ENCODE measurements at places on chromosomes 16 and 17.
A peak's percentile ranks its signal among the peaks of the same experiment; 100 is the strongest.

GRCh38 chr16:56641166-56641565 is 2.7 kb downstream of the MT1A start:
- no peak for DNase-seq

GRCh38 chr17:39122991-39123390 is 28.4 kb downstream of the PLXDC1 start:
- no peak for DNase-seq

DNA sequence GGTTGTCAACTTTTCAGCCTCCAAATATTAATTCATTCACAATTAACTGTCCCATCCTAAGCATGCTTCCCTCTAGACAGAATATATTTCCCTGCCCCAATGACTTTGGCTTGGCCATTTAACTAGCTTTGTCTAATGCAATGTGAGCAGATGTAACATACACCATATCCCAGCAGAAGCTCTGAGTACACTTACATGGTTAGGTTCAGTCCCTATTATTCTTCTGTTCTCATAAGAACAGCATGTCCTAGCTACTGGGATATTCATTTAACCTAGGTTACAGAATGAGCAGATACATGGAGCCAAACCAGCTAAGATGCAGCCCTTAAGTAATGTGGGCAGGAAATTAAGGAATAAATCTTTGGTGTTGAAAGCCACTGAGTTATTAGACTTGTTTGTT is 31.8 kb downstream of the MED13 start:
- no peak for DNase-seq

GRCh38 chr17:61970030-61970429 is 42.2 kb upstream of the INTS2 start:
- DNase-seq, result no peak

- DNase-seq, result peak; percentile 12
Observed at GRCh38 chr16:80346111-80346632, 194.6 kb upstream of the DYNLRB2 start.

GRCh38 chr16:8849411-8850011 is 19.3 kb downstream of the CARHSP1 start:
- DNase-seq, result peak; percentile 71

DNA sequence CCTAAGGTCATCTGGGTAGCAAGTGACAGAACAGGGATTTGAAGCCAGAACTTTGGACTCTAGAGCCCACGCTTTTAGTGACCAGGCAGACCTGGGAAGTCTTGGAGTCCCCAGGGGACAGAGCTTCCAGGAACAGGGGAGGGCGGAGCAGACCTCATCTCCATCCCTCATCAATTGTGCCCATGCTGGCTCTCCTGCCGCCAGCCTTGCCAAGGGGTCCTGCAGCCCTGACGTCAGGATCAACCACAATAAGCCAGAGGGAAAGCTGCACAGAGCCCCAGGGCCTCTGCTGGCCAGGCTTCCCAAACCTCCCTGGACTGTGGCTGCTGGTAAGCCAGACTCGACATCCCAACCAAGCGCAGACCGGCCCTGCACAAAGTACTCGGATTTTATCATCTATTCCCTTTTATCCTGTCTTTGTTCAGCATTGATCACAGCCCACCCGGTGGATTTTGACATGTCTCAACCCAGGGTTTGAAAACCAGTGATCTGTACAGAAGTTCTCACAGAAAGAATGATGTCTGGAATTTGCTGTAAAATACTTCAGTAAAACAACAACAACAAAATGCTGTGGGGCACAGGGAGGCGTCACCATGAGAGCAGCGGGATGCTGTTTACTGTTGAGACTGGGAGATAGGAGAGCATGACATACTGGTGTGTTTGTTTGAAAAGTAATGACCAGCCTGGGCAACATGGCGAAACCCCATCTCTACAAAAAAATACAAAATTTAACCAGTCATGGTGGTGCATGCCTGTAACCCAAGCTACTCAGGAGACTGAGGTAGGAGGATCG is 11.8 kb downstream of the C16orf74 start:
- DNase-seq, result no peak

DNA sequence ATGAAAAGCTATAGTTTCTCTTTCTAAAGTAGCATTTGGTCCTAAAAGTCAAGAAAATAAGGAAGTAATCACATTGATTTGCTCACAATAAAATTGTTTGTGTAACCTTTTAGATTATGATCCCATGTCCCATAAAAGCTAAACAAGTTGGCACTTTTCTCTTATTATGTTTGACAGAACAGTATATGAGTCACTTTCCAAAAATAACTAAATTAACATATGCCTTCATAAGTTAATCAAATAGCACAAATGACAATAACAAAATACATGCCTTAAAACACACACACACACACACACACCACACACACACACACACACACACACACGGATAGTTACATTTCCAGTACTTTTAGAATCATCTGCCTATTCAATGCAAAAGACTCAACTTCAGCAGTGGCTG is 2.8 kb downstream of the MED13 start:
- peak; percentile 40 for DNase-seq

GRCh38 chr16:84613408-84614072 is 4.3 kb downstream of the COTL1 start:
- DNase-seq, result no peak

DNA sequence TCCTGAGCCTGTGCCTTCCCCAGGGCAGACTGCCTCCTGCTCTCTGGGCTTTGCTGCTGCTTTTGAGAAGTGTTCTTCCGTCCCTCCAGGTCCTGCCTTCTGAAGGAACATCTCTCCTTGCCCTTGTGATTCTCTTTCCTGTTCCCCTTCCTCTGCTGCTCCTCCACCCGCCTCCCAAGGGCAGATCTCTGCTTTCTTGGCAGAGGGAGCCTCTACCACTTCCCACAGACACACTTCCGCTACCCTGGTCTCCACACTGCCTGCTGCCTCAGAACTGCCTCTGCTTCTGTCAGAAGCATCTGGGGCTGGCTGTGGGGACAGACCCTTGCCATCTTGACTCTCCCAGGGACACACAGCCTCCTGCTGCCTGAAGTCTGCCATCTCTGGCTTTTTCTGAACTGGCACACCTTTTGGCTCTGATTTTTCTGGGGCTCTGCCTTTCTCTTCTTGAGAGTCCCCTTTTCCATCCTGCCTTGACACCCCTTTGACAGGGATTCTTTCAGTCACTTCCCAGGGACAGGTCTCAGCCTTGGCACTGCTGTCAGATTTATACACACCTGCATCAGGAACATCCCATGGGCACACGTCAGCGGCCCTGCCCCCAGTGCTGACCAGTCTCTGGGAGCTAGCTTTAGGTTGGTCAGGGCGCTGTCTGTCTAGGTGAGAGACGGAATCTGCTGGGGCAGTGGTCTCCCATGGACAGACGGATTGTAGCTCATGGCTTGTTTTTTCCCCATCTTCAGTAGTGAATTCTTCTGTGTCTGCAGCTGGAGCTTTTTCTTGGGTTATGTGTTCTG is 16.6 kb downstream of the GPR179 start:
- peak; percentile 30 for DNase-seq

- no peak for DNase-seq
Observed at GRCh38 chr16:1645914-1646525, 32.1 kb upstream of the JPT2 start.

- DNase-seq, result no peak
Observed at GRCh38 chr16:31134091-31134571, 1.4 kb downstream of the PRSS8 start.

- DNase-seq, result peak; percentile 75
Observed at GRCh38 chr16:29820271-29820701, at the start of gene MVP. Gene MVP, plus strand, starts transcription at chr16:29820462. Its CDS starts 10,088 bp downstream, at chr16:29830550.

- DNase-seq, result peak; percentile 5
Observed at GRCh38 chr16:46923513-46924295, 39.5 kb downstream of the GPT2 start.

GRCh38 chr17:80449194-80449929 is 27.0 kb downstream of the NPTX1 start:
- DNase-seq, result no peak

- no peak for DNase-seq
Observed at GRCh38 chr17:34788696-34789095, 172.6 kb downstream of the CCT6B start.

DNA sequence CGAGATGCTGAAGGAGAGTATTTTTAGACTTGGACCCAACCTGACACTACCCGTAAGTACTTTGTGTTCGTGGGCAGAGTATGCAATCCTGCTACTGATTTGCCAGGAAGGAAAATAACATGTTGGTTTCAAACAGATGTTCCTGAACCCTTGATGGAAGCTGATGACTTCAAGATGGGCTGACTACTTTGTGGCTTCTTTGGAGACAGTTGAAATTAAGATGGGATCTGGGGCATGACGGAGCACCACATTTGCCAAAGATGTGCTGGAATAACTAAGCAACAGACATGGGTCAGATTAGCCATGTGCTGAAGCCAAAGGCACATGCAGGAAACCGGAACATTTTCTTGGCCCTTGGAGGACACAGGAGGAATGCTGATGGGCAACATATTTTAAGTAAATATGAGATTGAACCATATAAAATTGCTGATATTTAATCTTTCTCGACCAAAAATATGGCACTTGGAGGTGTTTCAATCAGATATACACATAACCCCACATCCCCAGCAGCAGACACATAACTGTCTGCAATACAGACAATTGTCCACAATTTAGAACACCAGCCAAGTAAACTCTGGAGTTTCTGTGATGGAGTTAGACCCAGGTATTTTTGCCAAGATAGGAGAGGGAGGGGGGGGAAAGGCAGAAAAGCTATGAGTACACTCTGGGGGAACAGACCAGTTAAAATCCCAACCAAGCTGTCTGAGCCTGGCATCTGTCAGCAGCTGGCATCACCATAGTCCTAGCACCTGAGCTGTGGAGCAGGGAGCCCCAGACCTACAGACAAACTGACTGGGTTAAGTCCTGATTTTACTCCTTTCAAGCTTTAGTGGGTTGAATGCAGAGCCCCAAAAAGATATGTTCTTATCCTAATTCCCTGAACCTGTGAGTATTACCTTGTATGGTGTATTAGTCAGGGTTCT is 329.4 kb upstream of the CDH5 start:
- peak; percentile 93 for DNase-seq
